ENCODE measurements at places on chromosomes 4 and X. TPM values are rescaled to one million over a fixed set of nuclear protein-coding genes. Genes with fewer than 3 reads are reported as not detected.

Gene DUSP21
- not detected for total RNA-seq

Gene PTTG2
- total RNA-seq: 1.2 TPM

Gene GPR173
- not detected for total RNA-seq

DNA sequence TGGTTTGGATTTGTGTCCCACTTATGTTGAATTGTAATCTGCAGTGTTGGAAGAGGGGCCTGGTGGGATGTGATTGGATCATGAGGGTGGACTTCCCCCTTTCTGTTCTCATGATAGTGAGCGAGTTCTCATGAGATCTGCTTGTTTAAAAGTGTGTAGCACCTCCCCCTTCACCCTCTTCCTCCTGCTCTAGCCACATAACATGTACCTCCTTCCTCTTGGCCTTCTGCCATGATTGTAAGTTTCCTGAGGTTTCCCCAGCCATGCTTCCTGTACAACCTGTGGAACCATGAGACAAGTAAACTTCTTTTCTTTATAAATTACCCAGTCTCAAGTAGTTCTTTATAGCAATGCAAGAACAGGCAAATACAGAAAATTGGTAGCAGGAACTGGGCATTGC lies 138.7 kb downstream of the INPP4B start:
- no peaks in the 10 kb centered on the region for H3K4me1 ChIP-seq
- no peak overlapping the region for H3K27ac ChIP-seq
- no peak for DNase-seq
- no peaks in the 10 kb centered on the region for H3K27me3 ChIP-seq
- H3K4me3 ChIP-seq: no peak overlapping the region
- no peaks in the 10 kb centered on the region for H3K36me3 ChIP-seq

GRCh38 chrX:11419102-11419501 lies 125.9 kb downstream of the AMELX start:
- DNase-seq: no peak
- no peaks in the 10 kb centered on the region for H3K36me3 ChIP-seq
- no peak overlapping the region for H3K27ac ChIP-seq
- H3K4me3 ChIP-seq: no peak overlapping the region

DNA sequence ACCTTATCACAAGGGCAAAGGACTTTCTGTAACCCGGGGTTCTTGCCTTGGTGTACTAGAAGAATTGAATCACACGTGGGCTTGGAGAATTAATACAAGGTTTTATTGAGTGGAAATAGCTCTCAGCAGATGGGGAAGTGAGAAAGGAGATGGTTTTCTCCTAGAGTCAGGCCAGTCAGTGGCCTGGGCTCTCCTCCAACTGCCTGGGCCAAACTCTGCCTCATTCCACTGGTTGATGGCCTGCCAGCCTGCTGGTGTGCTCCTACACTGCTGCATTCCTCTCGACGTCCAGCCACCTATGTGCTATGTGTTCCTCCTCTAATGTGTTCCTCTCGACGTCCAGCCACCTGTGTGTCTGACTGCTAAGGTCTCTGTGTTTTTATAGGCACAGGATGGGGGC lies 35.3 kb upstream of the SPIN2A start:
- no peaks in the 10 kb centered on the region for H3K27me3 ChIP-seq
- no peaks in the 10 kb centered on the region for H3K36me3 ChIP-seq
- H3K27ac ChIP-seq: no peak overlapping the region
- no peak for DNase-seq
- H3K4me1 ChIP-seq: no peaks in the 10 kb centered on the region

GRCh38 chr4:57605376-57605775 lies 495.2 kb upstream of the IGFBP7 start:
- no peak overlapping the region for H3K4me3 ChIP-seq
- DNase-seq: no peak
- H3K27ac ChIP-seq: no peak overlapping the region
- no peaks in the 10 kb centered on the region for H3K27me3 ChIP-seq
- H3K36me3 ChIP-seq: no peaks in the 10 kb centered on the region
- H3K4me1 ChIP-seq: no peaks in the 10 kb centered on the region

DNA sequence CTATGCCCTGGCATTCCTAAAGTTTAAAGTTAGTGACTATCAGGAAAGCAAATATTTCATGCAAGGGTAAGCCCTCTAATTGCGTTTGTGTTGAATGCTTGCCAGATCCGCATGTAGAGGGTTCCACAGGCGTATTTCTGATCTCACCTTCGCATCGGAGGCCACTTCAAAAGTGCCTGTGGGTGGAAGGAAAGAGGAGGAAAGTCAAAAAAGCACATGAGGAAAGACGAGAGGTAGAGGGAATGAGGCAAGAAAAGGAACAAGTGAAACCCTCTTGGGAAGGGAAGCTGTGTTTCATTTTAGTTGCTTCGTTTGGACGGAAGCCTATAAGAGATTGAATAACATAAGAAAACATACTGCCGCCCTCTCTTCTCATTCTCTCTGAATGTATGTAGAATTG lies 628.8 kb downstream of the SPRY1 start:
- no peak for DNase-seq
- H3K4me3 ChIP-seq: no peak overlapping the region
- H3K27ac ChIP-seq: no peak overlapping the region
- H3K27me3 ChIP-seq: no peaks in the 10 kb centered on the region
- H3K36me3 ChIP-seq: no peaks in the 10 kb centered on the region

DNA sequence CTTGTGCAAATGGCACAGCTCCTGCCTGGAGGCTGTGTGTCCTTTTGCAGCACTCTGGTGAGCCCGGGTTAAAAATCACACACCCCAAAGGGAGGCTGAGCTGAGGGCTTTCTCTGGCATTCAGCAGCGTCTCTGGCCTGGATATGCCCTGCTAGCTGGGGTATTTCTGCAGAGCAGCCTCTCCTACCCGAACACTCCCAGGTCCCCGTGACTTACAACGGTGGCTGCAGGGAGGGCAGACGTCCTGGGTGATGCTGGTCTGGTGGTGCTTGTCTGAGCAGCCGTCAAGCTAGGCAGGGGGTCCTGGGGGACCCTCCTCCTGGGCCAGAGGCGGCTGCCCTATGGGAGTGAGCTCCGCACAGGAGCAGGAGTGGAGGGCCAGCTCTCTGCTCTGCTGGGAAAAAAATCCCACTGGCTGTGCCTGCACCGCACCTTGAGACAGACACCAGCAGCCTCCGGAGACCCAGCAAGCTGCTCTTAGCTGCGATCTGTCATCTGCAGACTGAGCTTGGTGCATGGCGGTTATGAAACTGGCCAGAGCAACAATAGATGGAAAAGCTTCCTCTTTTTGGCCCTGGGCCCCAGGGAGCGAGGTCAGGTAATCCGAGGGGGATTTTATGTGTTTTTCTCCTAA lies 41.3 kb upstream of the ASMTL start:
- no peak overlapping the region for H3K4me3 ChIP-seq
- peak overlapping the region; percentile 29 for H3K27ac ChIP-seq
- no peak for DNase-seq
- no peaks in the 10 kb centered on the region for H3K27me3 ChIP-seq

All from natural killer cell (primary cell).